ENCODE measurements at places on chromosomes 16 and 17.

GRCh38 chr17:81298325-81298990, 3.4 kb upstream of the SLC38A10 start:
- DNase-seq = no peak

DNA sequence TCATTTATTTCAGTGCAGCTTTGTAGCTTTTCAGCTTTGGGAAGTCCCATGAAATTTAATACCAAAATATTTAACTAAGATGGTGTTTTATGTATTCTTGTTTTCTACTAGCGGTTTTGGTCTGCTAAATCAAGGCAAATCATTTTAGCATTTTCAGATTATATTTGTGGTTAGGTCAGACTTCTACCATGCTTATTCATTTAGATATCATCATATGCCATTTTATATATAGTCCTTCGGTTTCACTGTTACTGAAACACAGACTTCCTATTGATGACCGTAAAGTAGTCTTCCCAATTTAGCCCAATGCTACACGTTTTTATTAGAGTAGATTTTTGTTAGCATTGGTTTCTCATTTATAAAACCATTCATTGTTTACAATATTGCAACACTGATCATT, 5.5 kb downstream of the DYNLRB2 start:
- no peak for DNase-seq

GRCh38 chr17:75594499-75595283, 7.1 kb downstream of the MYO15B start:
- no peak for DNase-seq

- DNase-seq = no peak
These were observed at the start of gene RAMP2 for GRCh38 chr17:42760652-42761581. Gene RAMP2 (plus strand): TSS chr17:42761227. CDS start chr17:42761262, 35 bp downstream.

- DNase-seq = no peak
These were observed 61.5 kb downstream of the HELZ start for GRCh38 chr17:67183531-67183930.

- DNase-seq = no peak
These were observed 5.2 kb upstream of the SPATA2L start for GRCh38 chr16:89706518-89707260.

DNA sequence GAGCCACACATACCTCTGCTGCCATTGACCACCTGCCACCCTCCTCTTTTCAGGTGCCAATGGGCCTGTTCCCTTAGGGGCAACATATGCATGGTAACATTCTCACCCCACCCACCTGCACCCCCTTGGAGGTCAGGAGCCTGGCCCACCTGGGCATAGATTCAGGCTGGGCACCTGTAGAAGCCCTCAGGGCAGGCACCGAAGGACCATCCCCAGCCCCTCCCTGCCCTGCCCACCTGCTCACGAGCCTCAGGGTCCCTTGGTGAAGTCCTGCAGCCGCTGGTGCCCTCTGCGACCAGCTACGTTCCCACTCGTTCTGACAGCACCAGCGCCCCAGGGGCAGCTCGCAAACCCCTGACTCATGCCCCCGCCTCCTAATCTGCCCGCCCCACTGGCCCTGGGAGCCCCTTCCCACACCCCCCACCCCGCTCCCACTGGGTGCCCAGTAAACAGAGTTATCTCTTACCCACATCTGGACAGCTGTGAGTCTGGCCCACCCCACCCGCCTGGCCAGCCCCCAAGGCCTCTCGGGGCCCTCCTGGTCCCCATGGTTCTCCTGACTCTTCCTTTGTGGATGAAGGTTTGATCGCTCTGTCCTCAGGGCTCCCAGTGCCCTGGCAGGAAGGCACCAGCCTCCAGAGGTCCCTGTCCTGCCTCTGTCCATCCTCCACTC, at the start of gene SLC4A1:
Gene SLC4A1 (minus strand): TSS at position 318 of the 673 bp plus-strand sequence. CDS start 5,269 bp downstream, outside the sequence.
- no peak for DNase-seq

- DNase-seq = no peak
These were observed 6.9 kb downstream of the CCL17 start for GRCh38 chr16:57411362-57411976.

DNA sequence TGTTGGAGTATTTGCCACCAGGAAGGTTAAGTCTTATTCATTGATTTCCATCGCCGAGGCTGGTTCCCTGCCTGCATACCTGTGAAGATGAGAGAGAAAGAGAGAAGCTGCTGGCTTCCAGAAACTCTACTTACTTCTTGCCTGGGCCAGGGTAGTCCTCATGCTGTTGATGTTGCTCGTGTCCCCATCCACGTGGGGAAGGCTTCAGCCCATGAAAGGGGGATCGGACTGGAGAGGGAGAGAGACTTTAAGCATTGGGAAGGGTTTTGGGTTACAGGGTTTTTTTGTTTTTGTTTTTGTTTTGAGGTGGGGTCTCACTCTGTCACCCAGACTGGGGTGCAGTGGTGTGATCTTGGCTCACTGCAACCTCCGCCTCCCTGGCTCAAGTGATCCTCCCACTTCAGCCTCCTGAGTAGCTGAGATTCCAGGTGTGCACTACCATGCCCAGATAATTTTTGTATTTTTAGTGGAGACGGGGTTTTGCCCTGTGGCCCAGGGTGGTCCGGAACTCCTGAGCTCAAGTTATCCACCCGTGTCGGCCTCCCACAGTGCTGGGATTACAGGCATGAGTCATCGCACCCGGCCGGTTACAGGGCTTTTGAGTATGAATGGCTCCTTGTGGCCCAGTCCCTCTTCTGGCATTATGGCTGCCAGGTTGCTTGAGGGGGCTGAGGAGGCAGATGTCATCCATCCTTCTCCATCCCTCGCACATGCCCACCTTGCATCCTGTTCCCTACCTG, 26.6 kb downstream of the ITGB3 start:
- DNase-seq = peak; percentile 69

- DNase-seq = no peak
These were observed 4.5 kb downstream of the MINK1 start for GRCh38 chr17:4837471-4838308.

GRCh38 chr17:74386386-74386785, 19.1 kb downstream of the GPR142 start:
- DNase-seq = no peak

DNA sequence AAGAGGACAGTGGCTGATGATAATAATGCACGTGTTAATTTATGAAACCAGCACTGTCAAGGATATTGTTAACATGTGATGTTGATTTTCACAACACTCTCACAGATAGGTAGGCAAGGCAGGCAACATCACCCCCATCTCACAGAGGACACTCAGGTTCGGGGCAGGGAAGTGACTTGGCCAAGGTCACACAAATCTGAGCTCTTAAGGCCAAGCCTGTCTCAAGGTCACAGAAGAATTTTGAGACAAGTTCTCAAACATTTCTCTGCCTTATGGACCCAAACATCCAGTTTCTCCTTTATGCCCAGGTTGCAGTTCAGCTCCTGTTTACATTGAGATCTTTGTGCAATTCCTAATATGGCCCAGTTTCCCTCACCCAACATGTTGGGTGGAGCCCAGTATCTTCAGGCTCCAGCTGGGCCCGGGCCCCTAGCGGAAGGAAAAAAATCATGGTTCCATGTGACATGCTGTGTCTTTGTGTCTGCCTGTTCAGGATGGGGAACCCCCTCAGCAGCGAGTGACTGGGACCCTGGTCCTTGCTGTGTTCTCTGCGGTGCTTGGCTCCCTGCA, 1.3 kb downstream of the SLC2A4 start:
- DNase-seq = no peak

- DNase-seq = peak; percentile 80
These were observed 1.2 kb downstream of the GRB2 start for GRCh38 chr17:75404223-75404730.

- DNase-seq = peak; percentile 63
These were observed 61.9 kb upstream of the CIBAR2 start for GRCh38 chr16:85173981-85174751.

DNA sequence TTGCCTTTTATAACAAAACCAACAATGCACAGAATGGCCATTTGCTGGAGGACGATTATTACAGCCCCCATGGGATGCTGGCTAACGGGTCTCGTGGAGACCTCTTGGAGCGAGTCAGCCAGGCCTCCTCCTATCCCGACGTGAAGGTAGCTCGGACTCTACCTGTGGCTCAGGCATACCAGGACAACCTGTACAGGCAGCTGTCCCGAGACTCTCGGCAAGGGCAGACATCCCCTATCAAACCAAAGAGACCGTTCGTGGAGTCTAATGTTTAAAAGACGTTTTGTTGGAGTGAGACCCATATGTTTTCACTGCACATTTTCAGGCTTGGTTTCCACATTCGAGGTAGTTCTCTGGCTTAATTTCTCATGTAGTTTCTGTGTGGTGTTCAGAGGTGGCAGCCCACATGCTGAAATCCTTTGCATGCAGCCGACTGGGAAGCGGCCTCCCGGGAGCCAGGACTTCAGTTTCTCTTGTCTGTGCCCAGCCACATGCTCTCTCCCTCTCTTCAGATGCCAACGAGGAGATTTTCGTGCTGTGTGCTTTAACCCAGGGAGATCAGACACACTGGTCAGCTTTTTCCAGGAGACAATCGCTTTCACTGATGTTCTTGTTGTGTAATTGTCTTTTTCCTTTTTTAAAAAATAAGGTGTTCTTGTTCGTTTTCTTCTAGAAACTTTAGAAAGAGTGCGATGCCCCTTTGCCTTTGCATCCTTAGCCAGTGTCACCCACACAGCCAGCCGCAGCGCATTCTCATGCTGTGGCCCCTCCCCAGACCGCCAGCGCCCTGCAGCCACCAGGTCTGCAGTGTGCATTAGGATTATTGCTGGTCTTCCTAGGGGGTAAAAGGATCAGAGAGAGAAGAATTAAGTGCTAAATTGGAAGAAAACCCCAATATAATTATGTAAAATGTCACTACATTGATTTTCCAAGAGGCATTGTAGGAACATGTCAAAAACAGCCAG, 24.1 kb downstream of the CYB561 start:
- DNase-seq = no peak

GRCh38 chr16:74811911-74812310, 37.3 kb upstream of the FA2H start:
- no peak for DNase-seq

- DNase-seq = no peak
These were observed 2.7 kb downstream of the CLUAP1 start for GRCh38 chr16:3503523-3503922.

Measured in astrocyte of the spinal cord (primary cell).